Stimulated activated CD8-positive, alpha-beta memory T cell treated with anti-CD3 and anti-CD28 coated beads, Interleukin-15, amount 100 ng/mL, for 24 hours (primary cell): ENCODE measurements at places on chromosomes 13 and 19.

GRCh38 chr19:40380199-40381037, 9.6 kb downstream of the HIPK4 start:
- DNase-seq = no peak

DNA sequence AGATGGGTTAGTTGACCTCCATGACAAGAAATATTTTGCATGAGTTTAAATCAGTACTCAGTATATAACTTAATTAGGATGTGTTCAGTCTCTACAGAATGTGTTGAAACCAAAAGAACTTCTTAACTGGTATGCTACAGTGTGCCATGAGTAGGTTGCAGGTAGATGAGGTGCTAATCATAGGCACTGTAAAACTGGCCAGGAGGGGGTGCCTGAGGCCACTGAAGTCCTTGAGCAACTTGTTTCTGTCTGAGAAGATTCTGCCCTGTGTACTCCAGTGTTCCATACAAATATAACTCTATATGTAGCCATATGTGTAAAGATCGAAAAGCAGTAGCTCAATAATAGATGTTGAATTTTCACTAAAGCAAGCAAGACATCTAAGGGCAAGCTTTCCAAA, 549.2 kb upstream of the KLF12 start:
- no peak for DNase-seq

GRCh38 chr19:46025835-46026234, 3.0 kb upstream of the PGLYRP1 start:
- no peak for DNase-seq

DNA sequence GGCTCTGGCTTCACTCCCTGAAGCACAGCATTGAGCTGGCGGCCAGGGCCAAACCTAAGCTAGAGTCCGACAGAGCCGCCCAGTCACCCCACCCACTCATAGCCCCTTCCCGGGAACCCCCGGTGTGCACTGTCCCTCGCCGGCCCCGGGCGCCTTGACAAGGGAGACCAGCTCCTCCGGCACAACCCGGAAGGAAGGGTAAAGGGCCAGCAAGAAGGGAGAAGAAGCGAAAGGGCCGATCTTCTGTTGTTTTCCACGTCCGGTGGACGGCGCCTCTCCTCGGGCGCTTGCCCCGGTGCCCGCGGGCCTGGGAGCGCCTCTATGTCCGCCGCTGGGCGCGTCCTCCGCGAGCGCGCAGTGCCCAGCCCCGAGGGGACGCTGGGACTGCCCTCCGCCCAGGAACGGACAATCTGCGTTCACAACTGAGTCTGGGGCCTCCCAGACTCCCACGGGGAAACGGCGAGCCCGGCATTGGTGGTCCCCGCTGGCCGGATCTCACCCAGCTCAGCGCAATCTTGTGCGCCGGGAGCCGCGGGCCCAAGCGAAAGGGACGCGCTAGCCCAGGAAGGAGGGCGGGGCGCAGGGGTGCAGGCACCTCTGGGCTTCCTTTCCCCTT, 172.5 kb upstream of the MIR17HG start:
- DNase-seq = no peak

DNA sequence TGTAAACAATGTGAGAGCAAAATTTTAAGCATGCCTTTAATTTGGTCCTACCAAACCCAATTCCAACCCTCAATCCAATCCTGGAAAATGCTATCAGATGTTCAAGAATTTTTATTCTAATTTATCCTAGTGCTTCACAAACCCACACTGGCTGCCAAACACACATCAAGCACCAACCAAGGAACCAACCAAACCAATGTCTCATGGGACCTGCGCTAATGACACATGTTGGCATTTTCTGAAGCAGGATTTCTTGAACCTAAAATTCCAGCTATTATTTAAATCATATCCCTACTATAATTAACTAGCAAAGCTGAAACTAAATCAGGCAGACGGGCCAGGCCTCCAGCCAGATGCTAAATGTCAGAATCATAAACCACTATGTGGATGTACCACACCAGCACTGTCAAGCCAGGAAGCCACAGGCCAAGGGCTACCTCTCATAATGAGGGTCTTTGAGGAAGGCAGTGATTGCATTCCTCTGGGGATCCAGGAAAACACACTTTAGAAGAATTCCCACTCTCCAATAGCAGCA, 5.8 kb downstream of the LATS2 start:
- DNase-seq = no peak

- no peak for DNase-seq
Measured at GRCh38 chr19:38369584-38369983, 4.8 kb upstream of the PSMD8 start.
